ENCODE measurements at places on chromosomes 2 and 18.

DNA sequence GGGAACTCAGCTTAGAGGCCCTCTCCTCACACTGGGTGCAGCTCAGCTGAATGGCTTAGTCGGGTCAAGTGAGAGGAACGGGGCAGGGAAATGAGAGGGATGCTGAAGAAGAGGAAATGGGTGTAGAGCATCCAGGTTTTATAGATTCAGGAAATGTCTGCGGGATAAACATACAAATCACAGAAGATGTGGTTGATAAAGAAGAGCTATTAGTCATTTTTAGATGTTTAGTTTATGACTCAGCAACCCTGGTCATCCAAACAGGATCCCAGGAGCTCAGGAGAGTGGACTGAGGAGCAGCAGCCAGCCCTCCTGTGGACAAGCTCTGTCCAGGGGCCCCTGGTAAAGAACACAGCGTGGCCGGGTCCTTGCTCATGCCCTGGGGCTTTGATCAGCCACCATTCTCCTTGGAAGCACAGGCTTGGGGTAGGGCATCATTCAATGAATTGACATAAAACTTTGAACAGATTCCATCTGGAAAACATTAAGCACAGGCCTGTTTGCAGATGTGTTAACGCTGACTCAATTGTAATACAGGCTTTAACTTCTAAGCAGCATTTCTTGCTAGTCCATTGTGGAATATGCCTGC lies 83.0 kb downstream of the NPAS2 start:
- DNase-seq = no peak

GRCh38 chr2:69807821-69808540 lies 21.5 kb upstream of the GMCL1 start:
- DNase-seq = no peak

DNA sequence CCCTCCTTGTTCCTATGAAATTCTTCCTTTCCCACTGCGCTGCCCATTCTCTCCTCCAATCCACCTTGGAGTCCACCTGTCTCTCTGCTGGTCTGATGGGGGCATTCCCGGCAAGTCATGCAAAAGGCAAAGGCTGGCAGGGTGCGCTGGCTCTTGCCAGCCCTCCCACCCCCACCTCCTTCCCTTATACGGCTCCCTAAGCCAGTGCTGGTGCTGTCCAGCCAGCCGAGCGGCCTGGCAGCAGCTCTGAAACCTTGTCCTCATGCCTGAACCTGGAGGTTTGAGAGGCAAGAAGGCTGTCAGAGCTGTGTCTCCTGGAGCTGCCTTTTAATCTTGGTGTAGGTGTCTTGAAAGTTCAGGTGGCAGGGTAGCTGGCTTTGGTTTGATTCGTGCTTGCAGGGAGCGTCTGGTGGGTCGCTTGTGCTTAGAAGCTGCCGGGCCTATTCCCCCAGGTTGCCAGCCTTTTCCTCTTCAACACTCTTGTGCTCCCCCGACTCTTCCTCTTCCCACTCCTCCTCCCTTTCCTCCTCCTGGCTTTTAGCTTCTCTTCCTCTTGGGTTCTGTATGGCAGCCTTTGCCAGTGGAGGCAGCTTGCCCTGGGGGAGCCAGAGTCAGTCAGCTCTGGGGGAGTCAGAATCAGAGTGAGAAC lies 748 bp downstream of the LIPG start:
- DNase-seq = no peak

DNA sequence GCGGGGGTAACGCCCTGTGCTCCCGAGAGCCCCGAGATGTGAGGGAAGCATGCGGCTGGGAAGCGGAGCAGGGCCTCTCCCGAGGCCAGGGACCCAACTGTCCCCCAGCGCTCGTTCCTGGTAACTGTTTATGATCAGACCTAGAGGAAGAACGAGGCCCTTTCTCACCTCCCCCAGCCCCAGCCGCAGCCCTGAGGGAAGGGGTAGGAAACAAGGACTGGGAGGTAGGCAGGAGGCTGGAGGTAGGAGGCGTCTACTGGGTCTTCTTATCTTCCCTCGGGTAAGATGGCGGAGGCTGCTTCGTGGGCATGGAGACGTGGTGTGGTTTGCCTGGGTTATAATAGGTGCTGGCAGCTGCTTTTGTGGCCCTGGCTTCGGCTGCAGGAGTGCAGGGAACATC lies 335.8 kb downstream of the ZNF521 start:
- DNase-seq = no peak

DNA sequence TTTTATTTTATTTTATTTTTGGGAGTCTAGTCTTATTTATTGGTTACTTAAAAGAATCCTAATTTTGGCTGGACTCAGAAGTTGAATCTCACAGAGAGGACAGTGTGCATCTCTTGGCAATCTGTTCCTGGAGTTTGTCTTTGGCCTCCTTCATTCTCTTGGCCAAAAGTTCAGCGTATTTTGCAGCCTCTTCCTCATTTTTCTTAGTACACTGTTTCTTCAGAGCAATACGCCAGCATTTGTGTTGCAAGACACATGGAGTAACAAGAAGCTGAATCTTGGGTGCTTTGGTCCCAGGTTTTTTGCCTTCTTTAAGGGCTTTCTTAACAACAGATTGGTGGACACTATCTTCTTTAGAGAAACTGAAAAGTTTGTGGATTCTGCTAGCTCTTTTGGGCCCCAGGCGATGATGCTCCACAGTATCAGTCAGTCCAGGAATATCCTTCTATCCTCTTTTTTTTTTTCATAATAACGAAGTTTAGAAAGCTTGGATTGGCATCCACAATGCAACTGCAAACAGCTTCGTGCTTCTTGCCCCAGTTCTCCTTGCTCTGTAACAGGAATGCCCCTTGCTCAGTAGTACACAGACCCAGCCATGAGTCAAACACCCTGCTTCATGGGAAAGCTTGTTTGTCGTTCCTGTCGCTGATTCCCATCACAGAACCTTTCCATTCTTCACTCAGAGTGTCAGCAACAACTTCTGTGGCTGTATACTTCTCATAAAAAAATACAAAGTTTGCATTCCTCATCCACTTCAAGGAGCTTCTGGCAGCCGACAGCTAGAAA lies 34.8 kb upstream of the RFX8 start:
- DNase-seq = no peak

DNA sequence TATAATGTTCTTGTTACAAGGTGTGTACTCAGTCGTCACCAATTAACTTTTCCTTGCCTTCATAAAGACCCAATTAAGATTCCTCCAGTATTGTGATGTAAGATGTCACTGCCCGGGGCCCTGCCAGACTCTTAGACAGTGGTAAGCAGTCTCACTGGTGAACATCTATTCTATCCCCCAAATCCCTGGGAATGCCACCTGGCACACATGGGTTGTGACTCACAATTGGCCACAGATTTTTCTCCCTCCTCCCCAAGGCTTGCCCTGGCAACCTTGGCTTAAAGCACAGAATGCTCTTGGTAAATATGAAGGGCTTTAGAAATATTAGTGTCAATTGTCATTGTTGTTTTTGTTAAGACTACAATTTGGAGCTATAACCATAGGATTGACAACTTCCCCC lies 287.9 kb downstream of the ETAA1 start:
- DNase-seq = no peak

- no peak for DNase-seq
Measured at GRCh38 chr2:6564326-6564725, 301.4 kb downstream of the CMPK2 start.

- DNase-seq = no peak
Measured at GRCh38 chr2:43317680-43318079, 91.3 kb upstream of the ZFP36L2 start.

DNA sequence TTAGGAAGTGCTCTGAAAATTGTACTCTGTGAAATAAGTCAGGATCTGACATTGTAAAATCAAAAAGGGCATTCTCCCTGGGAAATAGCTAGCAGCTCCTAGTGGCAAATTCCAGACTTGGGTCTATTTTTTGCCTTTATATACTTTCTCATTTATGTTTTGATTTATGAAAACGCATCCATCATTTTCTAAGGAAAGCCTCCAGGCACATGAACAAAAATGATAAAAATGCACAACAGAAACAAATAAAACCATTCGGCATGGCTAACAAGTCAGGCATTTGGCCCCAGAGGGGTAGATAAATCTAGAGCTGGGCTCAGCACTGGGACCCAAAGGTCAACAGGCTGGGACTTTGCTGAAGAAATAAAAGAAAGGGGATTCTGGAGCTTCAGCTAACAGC lies 167.0 kb downstream of the BCL11A start:
- no peak for DNase-seq

GRCh38 chr18:25225151-25225550 lies 126.8 kb downstream of the ZNF521 start:
- DNase-seq = no peak

- DNase-seq = no peak
Measured at GRCh38 chr2:200252265-200253067, 54.0 kb upstream of the SPATS2L start.

- no peak for DNase-seq
Measured at GRCh38 chr2:210954386-210954907, 398.0 kb downstream of the CPS1 start.

DNA sequence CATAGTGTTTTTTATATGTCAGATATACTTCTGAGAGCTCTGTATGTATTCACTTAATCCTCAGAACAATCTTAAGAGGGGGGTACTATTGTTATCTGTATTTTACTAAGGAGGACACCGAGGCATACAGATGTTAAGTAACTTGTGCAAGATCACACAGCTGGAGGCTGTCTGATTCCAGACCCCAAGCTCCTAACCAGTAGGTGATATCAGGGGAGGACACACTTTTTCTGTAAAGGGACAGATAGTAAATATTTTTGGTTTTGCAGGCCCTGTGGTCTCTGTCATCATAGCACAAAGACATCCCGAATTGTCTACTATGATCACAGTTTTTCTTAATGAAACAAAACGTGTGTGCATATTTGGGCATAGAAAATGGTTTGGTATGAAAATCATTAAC lies 143.7 kb downstream of the LAMA3 start:
- no peak for DNase-seq

GRCh38 chr2:207128867-207129266 lies 36.9 kb downstream of the KLF7 start:
- no peak for DNase-seq

- no peak for DNase-seq
Measured at GRCh38 chr18:74806073-74806472, 208.4 kb downstream of the ZNF407 start.

DNA sequence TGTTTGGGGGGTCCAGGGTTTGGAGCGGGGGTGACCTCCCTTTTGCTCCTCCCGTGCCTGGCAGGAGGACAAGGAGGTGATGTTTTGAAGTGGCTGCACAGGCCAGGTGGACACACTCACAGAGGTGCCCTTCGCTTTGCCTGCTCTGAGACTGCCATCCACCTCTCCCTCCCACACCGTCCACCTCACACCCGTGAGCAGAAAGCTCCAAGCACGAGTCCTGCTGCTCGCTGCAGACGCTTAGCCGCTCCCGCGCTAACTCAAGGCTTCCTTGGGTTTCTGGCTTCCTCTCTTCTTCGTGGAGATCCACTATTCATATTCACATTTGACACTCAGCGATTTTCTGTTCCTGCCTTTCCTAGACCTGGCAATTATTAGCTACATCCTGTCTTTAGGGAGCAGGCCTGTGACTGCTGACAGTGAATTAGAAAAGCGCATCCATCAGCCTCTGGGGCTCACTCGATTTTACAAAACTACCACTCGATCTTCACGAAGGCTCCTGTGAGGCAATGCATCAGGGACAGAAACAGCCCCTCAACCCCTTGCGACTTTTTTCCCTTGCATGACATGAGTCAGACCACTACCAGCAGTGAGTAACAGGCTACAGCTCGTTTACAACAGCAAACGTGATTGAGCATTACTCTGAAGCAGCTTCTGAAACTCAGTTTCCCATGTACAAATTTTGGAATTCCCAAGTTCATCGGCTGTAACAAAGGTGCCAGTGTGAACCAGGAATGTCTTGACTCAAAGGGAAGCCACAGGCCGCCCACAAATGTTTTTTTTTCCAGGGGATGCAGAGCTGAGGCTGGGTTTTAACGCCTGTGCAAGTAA lies 238.7 kb upstream of the SOX11 start:
- DNase-seq = no peak

DNA sequence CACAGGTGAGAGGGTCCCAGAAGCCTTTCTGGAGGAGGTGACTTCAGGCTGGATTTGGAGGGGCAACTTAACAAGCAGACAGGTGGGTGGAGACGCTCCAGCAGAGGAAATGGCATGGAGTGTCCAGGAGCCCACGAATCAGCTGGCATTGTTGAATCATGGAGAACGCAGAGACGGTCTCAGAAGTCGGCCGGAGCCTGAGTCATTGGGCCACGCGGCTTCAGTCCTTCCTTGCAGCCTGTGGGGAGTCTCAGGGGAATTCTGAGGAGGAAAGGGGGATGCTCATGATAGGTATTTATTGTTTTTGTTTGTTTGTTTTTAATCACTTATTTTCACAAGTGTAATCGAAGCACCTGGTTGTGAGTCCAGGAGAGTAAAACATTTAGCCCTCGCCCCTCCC lies 184.6 kb upstream of the HDAC4 start:
- no peak for DNase-seq

DNA sequence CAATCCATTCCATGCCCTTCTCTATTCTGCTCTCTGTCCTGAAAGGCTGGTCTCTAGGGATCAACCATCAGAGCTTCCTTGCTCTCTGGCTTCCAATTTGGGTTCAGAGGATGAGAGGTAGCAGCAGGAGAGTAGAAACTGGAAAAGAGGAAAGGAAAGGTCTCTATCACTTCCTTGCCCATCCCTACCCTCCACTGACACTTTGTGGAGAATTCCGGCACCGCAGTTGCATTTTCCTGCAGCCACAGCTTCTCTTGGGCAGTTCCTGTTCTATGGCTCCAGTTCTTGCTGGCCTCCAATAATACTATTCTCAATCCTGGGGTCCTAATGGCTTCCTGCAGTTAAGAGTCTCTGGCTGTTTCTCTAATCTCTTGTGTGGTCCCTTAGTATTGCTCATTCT lies 13.3 kb upstream of the IMPACT start:
- DNase-seq = no peak

- DNase-seq = no peak
Measured at GRCh38 chr2:237865623-237866041, 6.2 kb downstream of the RAMP1 start.

DNA sequence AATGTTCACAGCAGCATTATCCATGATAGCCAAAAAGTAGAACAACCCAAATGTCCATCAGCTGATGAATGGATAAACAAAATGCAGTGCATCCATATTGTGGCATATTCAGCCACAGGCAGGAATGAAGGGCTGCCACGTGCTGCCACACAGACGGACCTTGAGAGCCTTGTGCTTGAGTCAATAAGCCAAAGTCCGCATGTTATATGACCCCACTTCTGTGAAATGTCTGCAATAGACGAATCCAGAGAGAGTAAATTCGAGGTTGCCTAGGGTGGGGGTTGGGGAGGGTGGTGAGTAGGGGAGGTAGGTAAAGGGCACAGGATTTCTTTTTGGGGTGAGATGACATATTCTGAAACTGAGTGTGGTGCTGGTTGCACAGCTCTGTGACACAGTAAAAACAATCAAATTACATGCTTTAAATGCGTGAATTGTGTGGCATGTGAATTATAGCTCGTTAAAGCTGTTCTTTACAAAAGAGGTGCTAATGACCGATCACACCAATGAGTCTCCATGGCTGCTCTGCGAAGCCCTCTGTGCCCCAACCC lies 38.9 kb upstream of the LDLRAD4 start:
- no peak for DNase-seq

GRCh38 chr2:102313025-102313424 lies 1.7 kb downstream of the IL1RL1 start:
- no peak for DNase-seq

GRCh38 chr2:149743842-149744448 lies 156.4 kb upstream of the MMADHC start:
- no peak for DNase-seq

GRCh38 chr2:43484323-43484930 lies 111.4 kb downstream of the THADA start:
- DNase-seq = no peak
